ENCODE measurements at places on chromosomes 13 and 19.

- no peak for DNase-seq
Measured at GRCh38 chr13:35865341-35866240, 265.6 kb downstream of the DCLK1 start.

- no peak for DNase-seq
Measured at GRCh38 chr13:107025991-107026390, 458.1 kb upstream of the ARGLU1 start.

DNA sequence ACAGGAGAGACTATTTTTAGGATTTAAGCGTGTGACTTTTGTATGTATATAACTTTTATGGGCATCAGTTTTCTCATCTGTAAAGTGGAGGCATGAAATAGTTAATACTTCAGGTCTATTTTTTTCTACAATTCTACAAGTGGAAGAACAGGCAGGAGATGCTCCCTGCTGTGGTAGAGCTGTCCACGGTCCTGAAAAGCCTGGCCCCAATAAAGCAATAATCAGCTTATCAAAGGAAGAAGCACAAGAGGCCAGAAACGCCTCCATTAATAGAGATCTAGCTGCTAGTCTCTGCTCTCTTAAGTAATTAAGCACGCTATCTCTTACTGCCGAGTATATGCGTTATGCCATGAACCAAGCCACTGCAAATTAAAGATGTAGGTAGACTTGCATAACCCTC lies 28.0 kb upstream of the WASF3 start:
- no peak for DNase-seq

GRCh38 chr13:36555151-36555986 lies 118.5 kb upstream of the SERTM1 start:
- DNase-seq: no peak

GRCh38 chr13:24984134-24984533 lies 111.8 kb upstream of the PABPC3 start:
- DNase-seq: no peak

GRCh38 chr13:94641409-94641941 lies 39.8 kb downstream of the GPR180 start:
- no peak for DNase-seq

DNA sequence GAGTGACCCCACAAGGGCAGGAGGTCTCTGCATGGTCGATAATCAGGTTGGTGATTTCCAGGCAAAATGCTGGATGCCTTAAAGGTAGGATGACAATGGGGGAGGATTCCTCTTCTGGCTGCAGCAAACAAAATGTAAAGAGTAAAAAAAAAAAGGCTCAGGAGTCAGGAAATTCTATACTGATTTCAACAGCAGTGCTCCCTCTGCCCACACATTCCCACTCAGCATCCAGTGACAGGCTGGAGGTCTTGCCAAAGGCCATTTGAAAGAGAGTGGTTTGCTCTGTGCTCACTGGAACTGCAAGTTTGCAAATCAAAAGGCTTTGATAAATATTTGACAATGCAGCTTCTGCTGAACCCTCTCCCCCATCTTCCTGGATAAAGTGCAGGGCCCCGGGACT lies 135.4 kb downstream of the TNFRSF19 start:
- no peak for DNase-seq

DNA sequence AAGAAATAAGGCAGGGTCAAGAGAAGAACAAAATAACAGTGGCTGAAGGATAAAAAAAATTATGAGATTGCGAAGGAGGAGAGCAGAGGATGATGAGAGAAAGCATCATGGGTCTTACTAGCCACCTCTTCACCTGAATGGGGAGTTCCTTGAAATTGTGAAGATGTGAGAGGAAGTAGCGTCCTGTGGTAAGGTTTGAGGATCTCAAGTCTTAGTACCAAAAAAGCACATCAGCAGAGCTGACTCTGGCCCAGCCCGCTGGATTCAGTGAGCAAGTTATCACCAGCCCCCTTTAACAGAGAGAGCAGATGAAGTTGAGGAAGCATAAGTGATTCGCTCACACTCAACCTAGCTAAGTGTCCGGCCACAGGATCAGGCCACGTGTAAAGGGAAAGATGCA lies 61.8 kb downstream of the RXFP2 start:
- DNase-seq: no peak

GRCh38 chr13:100645382-100645781 lies 29.2 kb downstream of the TMTC4 start:
- DNase-seq: no peak

DNA sequence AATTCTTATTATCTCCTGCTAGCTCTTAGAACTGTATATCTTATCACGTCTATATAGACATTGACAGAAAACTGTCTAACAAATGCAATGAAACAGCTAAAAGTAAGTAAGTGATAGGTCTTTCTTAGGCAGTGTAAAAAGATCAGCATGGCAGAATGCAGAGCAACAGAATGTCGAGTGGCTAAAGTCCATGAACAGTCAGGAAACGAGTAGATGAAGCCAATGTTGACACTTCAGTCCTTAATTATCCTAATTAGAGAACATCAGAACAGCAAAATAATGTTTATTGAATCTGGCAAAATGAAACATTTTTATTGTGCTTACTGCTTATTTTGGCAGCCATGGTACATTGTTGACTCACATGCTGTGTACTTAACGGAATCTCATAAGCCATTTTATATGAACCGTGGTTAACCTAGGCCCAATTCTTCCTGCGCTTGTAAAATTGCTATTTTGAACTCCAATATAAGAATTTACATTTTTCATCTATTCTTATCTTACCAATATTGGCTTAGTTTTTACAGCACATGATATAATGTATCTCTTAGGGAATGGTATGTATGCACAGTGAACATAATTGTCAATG lies 748.1 kb downstream of the DACH1 start:
- DNase-seq: no peak

DNA sequence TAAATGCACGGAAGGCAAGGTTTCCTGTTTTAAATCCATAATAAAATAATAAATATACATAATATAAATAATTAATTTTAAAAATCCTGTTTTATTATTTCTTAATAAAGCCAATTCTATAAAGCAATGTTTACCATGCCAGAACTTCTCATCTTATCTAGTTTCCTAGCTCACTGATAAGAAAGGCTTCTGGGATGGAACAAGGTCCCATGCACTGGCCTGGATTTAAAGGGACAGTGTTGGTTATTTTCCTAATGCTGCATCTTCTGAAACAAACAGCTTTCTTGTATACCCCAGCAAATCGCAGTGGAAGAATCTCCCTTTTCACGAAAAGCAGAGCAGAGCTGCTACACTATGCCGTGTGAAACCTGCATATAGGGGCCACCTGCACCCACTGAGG lies 68.8 kb downstream of the LNX2 start:
- DNase-seq: no peak
